ENCODE measurements at places on chromosomes 12 and 14.

DNA sequence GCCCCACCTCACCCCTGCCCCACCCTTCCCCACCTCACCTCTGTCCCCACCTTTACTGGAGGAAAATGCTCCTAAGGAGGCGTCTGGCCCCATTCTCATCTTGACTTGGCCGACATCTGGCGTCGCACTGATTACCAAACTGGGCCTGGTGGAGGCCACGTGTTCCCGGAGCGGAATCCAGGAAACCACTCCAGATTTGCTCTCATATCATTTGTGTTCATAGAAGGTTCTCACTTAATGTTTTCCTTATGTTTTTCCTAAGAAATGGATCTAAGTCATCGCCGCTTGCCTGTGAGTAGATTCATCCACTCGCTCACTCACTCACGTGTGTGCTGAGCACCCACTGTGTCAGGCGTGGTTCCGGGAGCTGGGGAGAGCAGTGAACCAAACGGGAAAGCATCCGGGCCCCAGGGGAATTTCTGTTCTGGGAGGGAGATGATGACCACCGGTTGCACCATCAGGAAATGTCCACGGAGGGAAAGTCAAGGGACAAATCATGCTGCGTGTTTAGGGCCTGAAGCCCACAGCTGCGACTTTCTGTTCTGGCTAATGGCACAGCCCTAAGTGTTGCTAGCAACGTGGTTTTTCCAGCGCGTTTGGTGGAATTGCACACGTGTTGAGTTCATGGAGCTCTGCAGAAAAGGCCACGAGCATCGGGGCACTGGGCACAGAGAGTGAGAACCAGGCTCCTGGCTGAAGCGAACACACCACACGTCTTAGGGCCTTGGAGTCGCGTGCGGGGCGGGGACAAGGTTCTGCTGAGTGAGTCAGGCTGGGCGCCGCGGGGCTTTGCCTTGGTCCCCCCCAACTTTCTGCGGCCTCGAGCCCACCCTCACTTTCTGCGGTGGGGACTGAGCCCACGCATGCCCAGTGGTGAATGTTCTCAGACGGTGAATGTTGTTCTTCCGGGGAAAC lies 57.7 kb downstream of the ADGRD1 start:
- DNase-seq, result peak; percentile 14

- DNase-seq, result no peak
Measured at GRCh38 chr12:20604408-20605067, 90.6 kb upstream of the SLCO1C1 start.

GRCh38 chr14:71803539-71804260 lies 128.5 kb upstream of the RGS6 start:
- no peak for DNase-seq

DNA sequence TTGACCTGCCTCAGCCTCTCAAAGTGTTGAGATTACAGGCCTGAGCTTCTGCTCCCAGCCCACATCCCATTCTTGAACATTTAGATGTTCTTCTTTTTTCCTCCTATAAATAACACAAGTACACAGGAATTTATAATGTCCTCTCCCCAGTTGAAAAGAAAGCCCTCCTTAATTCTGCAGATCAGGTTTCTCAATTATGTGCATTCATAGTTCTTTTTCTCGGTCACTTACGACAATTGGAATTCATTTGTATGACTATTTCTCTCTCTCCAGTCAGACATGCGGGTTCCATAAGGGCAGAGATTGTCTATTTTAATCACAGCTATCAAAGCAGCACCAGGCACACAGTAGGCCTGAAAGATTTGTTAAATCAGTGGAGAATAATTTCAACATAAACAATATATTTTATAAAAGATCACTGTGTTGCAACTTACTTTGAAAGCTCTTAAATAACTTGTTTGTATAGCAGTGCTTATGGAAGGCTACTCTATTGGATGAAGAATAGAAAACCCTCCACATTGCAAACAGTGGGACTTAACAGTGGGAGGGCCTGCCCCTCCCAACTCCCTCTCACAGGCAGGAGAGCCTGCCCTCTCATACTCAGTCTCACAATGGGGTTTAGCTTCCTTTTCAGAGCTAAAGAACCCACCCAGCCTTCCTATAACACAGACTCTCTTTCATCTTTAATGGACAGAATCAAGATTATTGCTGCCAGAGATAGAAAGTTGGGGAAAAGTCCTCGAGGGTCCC lies 84.1 kb upstream of the TRAF3 start:
- no peak for DNase-seq

DNA sequence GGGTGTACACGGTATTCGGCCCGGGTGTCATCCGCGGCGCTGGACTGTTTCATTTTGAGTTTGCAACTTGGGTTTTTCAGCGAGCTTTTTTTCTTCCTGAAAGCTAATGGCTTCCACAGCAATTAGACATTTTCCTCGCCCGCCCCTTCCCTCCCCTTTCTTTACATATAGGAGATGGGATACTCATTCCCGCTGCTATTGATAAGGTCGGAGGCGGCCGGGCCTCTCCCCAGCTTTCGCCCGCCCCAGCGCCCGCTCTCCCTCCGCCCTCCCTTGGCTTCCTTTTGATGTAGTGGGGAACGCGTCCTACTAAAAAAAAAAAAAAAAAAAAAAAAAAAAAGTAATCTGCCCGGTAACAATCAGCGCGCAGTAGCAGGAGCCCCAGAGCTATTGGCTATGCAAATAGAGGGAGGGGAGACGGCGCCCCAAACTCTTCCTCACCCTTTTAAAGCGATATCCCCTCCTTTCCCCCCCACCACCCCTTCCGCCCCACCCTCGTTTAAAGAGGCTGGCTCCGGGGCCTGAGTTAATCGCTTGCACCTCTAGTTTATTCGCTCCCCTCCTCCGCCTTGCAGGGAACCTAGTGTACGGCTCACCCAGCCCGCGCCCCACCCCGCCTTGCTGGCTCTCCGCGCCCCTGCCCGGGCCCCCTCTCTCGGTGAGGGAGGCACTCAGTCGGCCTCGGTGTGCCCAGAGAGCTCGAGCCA lies 1.7 kb upstream of the CCND2 start:
- no peak for DNase-seq

DNA sequence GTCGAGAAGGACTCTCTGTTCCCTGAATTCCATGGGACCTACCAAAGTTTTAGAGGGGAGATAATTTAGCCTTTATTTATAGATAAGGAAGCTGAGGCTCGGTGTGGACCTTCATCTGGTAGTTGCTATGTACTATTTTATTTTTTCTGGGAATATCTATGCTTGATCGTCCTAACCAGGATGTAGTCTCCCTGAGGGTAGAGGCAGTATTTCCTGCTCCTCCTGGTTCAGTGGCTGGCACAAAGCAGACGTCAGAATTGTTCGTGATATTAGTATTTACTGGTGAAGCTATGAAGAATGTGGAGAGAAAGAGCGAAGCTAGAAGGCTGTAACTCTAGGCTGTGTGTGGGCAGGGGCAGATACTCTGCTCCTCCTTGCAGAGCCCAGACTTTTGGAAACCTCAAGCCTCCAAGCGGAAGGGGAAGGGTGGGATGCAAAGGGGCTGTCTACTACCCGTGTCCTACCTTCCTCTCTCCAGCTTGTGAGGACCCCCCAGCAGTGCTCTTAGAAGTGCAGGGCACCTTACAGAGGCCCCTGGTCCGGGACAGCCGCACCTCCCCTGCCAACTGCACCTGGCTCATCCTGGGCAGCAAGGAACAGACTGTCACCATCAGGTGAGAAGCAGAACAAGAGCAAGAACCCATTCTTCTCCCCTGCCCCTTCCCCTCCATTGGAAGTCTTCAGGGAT lies 1.4 kb downstream of the LRP10 start:
- DNase-seq, result no peak

DNA sequence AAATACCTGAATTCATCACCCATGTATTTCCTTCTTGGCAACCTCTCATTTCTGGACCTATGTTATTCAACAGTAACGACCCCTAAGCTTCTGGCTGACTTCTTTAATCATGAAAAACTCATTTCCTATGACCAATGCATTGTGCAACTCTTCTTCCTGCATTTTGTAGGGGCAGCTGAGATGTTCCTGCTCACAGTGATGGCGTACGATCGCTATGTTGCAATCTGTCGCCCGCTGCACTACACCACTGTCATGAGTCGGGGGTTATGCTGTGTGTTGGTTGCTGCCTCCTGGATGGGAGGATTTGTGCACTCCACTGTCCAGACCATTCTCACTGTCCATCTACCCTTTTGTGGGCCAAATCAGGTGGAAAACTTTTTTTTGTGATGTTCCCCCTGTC lies 356 bp downstream of the OR4Q2 start:
- DNase-seq, result no peak

- DNase-seq, result no peak
Measured at GRCh38 chr12:66085213-66085612, 45.3 kb downstream of the LLPH start.

DNA sequence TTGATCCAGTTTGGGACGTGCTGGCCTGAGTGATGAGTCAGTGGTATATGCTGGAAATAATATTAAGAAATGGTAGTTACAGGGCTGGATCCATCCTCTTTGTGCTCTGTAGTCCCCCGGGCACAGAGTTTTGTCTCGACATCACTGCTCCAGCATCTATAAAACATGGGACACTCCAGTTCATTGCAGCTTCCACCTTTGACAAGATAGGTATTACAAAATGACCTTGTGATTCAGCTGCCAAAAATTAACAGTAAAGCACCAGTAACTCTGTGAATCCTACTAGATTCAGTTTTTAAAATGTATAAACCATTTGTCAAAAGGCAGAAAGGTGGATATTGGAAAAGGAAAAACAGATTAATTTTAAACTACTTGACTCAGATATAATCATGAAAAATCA lies 14.6 kb upstream of the GNG2 start:
- no peak for DNase-seq

DNA sequence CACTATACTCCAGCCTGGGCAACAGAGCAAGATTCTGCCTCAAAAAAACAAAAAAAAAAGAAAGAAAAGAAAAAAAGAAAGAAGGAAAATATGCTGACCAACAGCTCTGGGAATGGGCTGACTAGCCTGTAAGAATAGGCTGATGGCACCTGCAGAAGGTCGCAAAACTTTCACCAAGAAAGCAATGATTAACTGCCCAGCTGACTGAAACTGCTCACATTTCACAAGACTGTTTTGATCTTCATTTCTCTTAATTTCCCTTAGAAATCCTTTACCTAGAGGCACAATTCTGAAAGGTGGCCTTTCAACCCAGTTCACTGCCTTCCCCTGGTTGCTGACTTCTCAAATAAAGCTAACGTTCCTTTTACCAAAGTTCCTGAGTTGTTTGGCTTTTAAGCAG lies 12.4 kb downstream of the BEST3 start:
- DNase-seq, result no peak

DNA sequence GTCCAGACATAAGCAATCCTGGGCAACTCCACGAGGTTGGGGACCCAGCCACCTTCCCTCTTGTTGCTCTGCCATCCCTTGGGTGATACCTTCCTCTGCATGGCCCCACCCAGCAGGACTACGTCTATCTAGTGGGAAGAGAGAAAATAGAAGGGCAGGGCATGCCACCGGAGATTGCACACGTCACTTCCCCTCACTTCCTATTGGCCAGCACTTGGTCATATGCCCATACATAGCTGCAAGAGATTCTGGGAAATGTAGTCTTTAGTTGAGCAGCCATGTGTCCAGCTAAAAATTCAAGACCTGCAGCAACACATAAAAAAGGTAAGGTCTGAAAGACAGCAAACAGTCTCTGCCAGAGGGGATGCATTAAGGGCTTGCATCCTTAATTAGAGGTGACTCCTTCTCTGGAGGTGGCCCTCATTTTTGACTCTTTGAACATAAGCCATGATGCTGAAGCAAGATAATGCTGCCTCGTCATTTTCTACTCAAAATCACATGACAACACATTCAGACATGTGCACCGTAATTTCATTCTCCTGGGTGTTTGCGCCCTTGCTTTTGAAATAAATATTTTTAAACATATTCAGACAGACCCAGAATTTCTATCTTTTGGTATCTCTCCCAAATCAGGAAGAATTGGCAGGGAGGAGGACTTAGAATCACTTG lies 91.8 kb upstream of the PWP1 start:
- no peak for DNase-seq

- DNase-seq, result no peak
Measured at GRCh38 chr14:85464135-85464895, 65.6 kb upstream of the FLRT2 start.

All from fibroblast of skin of left quadriceps (primary cell).